ENCODE measurements at places on chromosomes 5 and 9.

DNA sequence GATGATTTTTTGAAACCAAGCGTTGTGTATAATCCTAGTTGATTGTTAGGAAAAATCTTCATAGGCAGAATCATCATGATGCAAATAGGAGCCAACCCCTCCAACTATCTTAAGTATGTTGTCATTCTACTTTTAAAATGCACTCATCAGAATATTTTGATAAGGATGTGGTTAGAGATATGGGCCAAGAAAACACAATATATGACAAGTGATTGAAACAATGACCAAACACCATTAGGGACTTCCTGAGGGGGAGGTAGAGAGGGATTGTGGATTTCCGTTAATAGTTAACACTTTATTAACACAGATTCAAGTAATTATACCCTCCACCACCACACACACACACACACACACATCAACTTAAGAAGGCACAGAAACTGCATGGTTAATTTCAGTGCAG is 143.3 kb downstream of the ARSB start:
- DNase-seq: no peak

DNA sequence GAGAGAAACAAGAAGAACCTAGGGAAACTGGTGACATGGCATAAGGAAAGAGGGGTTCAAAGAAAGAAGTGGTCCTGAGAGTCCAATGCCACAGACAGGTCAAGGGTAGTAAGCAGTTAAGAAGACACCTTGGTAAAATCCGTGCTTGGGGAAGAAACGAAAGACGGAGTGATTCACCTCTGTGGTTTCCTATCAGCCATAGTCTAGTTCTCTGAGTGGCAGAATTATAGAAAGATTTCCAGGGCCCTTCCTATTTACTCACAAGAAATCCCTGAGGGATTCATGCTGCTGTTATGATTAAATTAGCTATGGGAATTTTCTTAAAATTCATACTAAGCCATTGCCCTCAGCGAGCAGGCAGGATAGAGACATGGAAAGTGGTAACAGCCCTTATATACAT is 31.7 kb downstream of the IL33 start:
- no peak for DNase-seq

DNA sequence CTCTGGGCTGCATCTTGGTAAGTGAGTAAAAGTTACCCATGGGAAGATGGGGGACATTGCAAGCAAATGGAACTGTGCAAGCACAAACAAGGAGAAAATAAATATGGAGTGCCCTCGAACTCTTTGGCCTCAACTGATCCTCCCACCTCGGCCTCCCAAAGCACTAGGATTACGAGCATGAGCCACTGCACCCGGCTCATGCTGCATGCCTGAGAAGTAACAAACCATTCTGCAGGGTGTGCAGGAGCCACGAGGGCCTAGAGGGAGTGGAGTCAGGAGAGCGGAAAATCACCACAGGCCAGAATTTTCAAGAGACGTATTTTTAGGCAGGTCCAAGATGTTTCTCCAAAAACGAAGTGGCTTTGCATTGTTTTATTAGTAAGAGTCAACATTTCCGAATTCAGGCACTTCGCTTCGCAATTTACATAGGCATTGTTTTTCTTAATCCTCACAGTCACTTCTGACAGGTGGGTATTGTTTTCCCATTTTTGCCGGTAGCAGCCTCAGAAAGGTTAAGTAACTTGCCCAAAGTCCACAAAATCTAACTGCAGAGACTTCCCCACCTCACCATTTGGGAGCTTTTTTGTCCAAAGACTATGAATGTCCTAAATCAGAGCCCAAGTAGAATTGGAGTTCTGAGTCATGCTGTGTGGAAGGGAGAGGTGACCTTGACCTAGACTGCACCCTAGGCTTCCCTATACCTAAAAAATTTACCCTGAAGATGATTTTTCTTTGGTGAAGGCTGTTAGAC is 230.2 kb downstream of the NR3C1 start:
- DNase-seq: no peak

- no peak for DNase-seq
These were observed 16.7 kb downstream of the TRAF1 start for GRCh38 chr9:120909904-120910303.

DNA sequence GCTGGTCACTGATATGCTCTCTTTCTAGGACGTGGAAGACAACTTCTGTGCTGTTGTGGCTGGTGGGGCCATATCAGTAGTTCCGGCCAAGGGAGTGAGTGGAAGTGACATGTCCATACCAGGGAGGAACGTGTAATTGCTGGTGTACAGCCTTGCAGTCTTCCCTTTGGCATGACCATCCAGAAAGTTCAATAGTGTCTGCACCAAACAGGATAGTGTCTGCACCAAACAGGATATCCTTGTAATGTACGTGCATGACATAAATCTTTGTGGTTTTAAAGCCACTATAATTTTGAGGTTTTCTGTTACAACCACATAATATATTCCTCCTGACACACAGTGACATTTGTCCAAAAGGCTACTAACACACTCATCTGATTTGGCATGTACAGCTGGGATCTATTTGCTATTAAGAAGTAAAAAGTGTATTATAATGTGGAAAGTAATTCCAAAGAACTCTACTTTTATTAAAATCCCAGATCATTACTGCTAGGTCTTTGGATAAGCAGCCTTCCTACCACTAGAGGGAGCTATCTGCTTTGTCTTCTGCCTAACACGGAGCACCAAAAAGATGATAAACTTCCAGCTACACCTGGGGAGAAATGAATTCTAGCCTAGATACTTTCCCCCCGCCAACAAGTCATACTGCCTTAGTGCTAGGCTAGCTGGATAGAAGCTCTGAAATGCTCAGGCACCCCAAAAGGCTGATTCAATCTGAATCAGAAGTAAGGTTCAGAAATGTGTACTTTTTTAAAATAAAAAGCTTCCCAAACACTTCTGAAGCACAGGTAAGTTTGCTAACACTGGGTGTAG is 52.7 kb downstream of the RNF145 start:
- peak; percentile 33 for DNase-seq

DNA sequence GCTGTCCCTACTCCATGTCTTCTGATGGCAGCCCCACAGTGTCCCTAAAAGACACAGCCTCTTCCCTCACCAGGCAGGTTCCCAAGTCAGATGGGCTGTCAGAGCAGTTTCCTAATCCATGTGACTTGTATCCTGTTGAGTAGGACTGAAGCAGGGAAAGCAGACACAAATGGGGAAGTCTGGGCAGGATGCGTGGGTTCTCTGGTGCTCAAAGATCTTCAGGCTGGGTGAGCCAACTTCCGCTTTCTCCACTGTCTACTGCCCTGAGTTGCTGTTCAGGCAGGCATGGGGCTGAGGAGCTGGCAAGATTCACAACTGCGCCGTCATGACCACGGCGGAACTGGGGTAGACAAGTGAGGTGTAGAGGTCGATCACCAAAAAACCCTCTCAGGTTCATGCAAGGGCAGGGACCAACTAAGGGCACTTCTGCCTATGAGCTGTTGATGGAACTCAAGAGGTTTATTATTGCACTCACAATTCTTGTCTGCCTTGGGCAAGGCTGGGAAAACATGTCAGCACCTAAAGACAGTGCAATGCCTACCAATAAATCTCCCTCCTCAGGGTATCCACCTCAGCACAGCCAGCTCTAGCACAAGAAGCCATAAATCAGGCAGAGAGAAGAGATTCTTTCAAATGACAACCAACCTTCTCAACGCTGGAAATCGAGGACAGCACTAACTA is 83.4 kb downstream of the RAPGEF1 start:
- no peak for DNase-seq

- no peak for DNase-seq
These were observed 44.8 kb downstream of the VCAN start for GRCh38 chr5:83516377-83516776.

DNA sequence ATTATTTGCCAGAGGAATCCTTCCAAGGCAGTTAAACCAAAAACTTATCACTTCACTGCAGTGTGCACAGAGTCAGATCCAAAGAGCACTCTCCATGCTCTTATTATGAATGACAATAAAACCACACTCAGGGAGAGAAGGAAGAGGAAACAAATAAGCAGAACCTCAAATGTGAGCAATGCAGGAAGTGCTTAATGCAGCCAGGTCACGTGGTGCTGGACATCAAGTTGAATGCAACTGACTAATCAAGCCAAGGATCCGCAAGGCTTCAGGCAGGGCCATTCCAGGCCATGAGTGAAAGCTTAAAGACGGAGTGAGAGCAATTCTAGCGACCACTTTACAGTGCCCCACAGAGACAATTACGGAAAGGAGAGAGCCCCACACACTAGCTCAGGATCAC is 230.4 kb upstream of the PUM3 start:
- no peak for DNase-seq

DNA sequence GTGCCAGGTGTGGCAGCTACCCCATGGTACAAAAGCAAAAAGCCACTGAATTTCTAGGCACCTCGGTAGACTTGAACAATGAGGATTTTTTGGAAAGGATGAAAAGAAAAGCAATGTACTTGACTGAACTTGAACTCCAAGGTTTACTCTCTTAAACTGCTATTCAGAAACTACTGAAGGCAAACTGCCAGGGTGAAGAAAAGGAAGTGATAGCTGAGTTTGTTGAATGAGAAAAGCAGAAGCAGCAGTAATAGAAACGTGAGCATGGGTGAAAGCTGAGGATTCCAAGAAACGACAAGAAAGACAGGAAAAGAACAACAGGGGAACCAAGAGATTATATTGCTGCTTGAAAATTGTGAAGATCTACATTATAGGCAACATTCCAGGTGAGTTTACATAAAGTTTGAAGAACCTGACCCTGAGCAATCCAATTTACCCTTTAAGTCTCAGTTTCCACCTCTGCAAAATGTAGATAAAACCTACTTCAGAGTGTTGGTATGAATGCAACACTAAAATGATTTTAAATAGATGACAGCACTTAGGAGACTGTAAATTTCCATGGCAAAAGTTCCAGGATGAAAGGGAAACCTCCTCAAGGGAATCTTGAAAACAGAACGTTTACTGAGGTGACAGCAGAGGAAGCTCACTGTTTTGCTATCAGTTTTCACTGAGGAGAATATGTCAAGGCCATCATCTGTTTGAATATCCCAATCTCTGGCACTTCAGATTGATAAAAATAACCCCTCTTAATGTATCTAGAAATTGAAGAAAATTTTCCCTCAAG is 245.8 kb downstream of the SPATA31D1 start:
- DNase-seq: no peak

DNA sequence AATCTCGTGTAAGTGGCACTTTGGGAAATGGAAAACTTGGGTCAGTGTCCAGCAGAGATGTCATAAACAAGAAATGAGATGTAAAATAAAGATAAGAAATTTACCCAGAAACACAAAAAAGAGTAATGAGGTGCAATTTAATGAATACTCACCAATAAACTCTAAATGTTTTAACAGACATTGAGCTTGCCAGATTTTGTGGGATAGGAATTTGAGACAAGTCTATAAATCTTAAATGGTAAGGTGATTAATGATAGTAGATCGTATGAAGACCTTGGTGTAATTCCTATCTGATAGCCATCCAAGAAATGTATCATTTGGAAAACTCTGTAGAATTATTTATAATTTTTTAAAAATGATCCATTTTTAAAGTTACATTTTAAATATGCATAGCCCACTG is 682.4 kb downstream of the MAT2B start:
- DNase-seq: no peak

GRCh38 chr9:116275418-116276195 is 122.0 kb downstream of the PAPPA start:
- peak; percentile 22 for DNase-seq

DNA sequence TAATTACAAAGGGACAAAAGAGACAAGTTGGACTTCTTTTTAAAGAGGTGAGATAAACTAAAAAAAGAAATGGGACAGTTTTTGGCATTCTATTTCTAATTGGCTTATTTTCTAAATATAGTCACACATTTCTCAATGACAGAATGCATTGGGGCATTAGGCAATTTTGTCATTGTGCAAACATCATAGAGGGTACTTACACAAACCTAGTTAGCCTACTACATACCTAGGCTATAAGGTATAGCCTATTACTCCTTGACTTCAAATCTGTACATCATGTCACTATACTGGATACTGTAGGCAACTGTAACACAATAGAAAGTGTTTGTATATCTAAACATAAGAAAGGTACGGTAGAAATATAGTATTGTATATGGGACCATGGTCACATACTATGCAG is 56.1 kb downstream of the LSM11 start:
- DNase-seq: no peak

DNA sequence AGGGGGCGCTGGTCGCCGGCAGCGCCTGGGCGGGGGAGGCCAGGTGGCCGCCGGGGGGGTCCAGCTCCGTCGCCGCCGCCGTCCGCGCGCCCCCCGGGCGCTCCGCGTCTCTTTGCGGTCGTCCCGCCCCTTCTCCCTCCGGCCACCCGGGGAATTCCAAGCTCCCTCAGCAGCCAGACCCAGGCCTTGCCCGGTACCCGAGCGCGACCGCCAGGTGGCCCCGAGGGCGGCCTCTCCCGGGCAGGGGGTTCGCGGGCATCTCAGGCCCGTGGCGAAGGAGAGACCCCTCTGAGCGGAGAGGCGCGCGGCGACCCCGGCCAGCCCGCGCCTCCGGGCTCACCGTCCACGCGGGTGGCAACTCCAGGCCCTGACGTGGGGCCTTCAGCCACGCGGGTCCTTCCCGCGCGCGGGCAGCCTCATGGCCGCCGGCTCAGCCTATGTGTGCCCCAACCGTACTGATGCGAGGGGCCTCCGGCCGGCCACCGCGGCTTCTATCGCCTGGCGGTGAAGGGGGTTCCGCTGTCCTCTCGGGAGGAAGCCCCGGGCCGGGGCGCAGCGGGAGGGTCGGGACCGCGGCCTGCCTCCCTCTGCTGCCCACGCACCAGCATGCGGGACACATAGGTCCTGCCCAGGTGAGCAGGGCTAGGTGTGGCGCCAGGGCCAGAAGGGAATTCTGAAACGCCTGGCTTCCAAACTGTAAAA is 529 bp upstream of the NRARP start:
- no peak for DNase-seq

- peak; percentile 90 for DNase-seq
These were observed 29.0 kb downstream of the PTGES2 start for GRCh38 chr9:128098297-128099230.

DNA sequence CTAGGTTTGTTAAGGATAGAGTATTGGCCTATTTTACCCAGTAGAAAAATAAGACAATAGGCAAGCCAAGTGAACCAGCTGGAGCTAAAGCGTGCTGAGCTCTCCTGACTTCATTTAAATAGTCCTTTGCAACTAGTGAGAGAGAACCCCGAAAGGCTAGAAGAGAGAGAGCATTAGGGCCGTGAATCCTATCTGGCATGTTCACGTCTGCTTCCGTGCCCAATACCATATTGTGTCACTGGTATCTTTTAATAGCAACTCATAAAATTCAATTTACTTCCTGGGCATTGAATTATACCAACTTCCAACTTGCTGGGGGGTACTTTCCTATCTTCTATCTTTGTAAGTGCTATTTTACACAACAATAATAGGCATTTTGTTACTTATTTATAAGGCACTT is 13.8 kb downstream of the DNAJC18 start:
- DNase-seq: no peak

- no peak for DNase-seq
These were observed 60.6 kb downstream of the ENTREP1 start for GRCh38 chr9:69385581-69386033.

- DNase-seq: no peak
These were observed 36.3 kb downstream of the CXXC5 start for GRCh38 chr5:139684350-139684880.

- DNase-seq: peak; percentile 49
These were observed 554 bp downstream of the JAK2 start for GRCh38 chr9:4985386-4986266.
